ENCODE measurements at places on chromosomes 11 and 22.
A peak's percentile ranks its signal among the peaks of the same experiment; 100 is the strongest.

DNA sequence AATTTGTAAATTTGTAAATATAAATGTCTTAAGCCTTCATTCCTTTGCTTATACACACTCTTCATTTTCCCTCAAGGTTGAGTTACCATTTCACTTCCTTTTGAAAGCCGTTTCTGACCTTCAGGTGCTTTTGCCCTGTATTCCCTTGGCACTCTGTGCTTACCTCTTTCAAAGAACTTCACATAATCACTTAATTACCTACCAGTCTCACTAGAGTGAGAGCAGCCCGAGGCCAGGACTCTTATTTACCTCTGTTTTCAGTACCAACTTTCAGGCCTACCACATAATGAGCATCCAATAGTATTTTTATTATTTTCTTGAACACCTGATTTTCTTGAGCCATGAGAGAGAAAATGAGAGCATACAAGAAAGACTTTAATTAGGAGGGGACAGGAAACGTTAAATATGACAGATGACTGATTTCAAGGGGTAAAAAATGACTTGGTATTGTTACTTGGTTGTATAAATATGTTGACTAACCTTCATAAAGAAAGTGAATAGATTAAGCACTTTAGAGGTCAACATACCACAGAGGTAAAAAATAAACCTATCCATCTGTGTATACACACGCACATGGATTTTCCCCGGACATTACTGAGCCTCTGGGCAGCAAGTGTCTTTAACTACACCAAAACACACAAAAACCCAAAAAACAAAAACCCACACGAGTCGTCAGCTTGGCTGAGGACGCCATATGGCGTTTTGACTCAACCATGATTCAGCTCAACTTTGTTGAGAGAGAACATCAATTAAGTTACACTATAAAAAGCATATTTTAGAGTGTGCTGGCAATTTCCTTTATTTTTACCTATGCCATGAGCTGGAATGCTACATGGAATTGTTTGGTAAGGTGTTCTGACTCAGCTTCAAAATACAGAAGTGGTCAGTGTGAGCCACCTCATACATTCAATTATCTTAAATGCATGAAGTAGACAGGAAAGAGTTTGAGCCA, 7.6 kb downstream of the ATXN10 start:
- DNase-seq, result no peak

DNA sequence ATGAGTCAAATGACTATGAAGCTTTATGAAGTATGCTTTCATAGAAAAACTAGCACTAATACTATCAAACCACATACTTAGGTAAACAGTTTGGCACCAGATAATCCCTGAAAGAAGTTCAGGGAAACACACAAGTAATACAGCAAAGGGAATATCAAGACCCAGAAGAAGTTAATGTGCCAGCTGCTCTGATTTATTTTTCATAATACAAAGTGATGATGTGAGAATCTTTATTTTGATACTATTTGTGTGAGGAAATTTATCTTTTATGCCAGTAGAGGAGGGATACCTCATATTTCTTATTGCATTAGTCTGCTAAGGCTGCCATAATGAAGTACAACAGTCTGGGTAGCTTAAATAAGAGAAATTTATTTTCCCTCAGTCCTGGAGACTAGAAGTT, 67.7 kb upstream of the ANO3 start:
- no peak for DNase-seq

- no peak for DNase-seq
These were observed 8.3 kb upstream of the FGF19 start for GRCh38 chr11:69711822-69712801.

DNA sequence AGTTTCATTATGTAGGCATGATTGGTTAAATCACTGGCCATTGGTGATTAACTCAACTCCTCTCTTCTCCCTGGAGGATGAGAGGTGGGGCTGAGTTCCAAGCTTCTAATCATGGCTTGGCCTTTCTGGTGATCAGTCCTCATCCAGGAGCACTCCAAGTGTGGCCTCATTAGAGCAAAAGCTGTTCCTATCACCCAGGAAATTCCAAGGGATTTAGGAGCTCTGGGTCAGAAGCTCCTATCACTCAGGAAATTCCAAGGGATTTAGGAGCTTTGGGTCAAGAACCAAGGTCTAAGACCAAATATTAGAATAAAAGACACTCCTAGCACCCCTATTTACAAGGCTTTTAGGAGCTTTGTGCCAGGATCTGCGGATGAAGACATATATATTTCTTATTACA, 168.0 kb upstream of the BDNF start:
- no peak for DNase-seq

GRCh38 chr11:92969634-92970347, at the start of gene MTNR1B:
Gene MTNR1B (plus strand): TSS chr11:92969651. CDS start chr11:92969726, 75 bp downstream.
- peak; percentile 20 for DNase-seq

DNA sequence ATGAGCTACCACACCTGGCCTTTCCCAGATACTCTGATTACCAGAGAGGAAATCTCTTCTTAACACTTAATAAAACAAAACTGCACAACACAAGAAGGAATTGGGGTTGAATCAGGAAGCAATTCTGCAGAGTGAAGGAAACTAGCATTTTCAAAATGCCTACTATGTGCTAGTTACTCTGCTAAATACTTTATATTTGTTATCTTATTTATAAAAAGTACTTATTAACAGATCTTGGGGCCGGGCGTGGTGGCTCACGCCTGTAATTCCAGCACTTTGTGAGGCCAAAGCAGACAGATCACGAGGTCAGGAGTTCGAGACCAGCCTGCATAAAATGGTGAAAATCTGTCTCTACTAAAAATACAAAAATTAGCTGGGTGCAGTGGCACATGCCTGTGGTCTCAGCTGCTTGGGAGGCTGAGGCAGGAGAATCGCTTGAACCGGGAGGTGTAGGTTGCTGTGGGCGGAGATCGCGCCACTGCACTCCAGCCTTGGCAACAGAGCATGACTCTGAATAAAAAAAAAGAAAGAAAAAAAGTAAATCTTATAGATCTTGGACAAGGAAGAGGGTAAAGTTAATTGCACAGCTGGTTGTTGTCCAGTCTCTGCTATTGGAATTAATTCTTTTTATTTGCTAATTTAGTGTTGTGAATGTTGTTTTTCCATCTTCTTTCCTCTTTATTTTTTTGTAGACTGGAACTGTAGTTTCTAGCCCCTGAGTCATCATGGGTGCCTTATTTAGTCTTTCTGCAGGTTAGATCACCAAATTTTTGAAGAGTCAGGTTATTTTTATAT, 22.1 kb downstream of the TMEM135 start:
- DNase-seq, result no peak

- no peak for DNase-seq
These were observed 118.9 kb upstream of the PARVA start for GRCh38 chr11:12258451-12258850.

DNA sequence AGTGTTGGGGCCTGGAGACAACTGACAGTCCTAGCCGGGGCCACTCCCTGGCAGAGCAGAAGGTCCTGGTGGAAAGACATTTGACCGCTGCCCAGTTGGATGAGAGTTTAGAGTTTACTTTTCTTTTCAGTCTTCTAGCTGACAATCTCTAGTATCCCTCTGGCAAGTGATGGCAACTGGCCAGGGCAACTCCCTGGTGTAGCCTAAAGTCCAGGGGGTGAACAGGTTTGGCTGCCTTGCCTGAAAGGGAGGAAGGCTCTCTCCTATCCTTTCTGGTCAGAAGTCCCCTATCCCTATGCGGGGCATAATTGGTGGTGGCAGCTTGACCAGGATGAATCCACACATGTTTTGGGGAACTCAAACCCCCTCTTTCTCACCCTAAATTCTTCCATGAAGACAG, 16.8 kb upstream of the MSANTD2 start:
- DNase-seq, result no peak

DNA sequence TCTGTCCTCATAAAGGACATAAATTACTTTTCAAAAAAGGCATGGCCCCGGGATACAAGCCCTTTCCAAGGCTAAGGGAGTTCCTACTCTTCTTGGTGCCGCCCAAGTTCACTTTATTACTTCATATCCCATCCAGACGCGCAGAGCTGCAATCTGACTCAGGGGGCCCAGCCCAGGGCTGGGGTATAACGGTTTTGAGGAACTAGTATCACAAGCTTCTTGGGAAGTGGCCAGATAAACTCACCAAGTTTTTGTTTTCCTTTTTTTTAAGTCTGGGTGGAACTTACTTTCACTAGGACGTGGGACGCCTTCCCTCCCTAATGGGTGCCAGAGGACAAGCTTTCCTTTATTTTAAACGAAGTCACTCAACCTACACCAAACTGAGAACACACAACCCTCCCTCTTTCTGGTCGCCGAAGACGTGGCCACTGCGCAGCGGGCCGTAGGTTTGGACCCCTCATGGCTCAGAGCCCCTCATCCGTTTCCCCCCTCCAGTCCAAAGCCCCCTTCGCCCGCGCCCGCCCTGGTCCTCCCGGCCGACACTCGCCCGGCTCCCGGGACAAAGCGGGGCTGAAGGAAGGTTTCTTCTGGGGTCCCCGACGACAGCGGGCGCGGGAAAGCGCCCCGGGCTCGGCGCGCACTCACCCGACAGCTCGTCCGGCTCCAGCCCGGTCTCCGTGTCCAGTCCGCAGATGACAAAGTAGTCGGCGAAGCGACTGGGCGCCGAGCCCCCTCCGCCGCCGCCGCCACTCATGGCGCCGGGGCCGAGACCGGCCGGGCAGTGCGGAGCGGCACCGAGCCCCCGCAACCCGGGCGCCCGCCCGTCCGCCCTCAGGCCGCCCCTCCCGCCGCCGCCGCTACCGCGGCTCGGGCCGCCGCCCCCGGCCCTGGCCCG, 587 bp downstream of the DENND5A start:
- peak; percentile 31 for DNase-seq

- no peak for DNase-seq
These were observed 73.0 kb downstream of the BLID start for GRCh38 chr11:122042981-122043380.

DNA sequence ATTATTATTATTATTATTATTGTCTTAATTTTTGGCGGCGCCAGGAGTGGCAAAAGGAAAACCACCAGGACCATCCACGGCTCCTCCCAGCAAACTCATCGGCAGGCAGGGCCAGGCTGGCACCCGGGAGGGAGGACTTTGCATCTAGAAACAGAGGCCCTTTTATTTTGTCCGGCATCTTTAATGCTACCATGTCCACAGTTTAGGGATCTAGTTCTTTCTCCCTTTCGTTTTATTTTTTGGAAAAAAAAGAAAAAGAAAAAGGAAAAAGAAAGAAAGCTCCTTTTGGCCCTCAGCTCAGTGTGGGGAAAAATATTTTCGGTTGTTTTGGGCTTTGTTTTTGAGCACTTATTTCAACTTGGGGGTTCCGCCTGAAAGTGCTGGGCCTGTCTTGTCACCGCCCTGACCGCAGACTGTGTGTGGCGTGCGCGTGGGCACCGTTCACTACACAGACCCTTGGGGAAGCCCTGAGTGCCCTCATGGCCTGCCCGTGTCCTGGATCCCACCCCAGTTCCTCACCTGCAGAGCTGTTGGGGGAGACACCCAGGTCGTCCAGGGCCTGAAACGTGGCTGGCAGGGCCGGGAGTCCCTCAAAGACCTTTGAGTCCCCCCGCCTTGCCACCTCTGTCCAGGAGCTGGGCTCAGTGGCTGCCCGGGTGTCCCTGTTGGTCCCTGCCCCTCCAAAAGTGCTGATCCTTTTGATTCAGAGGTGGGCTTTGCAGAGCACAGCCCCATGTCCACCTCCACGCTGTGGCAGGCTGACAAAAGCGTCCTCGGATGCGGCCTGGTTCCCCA, 69.1 kb upstream of the PPARA start:
- peak; percentile 7 for DNase-seq

- DNase-seq, result no peak
These were observed 777.0 kb downstream of the NTM start for GRCh38 chr11:132147464-132147863.

- peak; percentile 67 for DNase-seq
These were observed 97.5 kb downstream of the TSPAN18 start for GRCh38 chr11:44824300-44824704.

GRCh38 chr11:73280626-73281025, 8.5 kb downstream of the P2RY6 start:
- DNase-seq, result no peak

- DNase-seq, result no peak
These were observed 2.8 kb downstream of the CABP7 start for GRCh38 chr22:29722587-29722986.

DNA sequence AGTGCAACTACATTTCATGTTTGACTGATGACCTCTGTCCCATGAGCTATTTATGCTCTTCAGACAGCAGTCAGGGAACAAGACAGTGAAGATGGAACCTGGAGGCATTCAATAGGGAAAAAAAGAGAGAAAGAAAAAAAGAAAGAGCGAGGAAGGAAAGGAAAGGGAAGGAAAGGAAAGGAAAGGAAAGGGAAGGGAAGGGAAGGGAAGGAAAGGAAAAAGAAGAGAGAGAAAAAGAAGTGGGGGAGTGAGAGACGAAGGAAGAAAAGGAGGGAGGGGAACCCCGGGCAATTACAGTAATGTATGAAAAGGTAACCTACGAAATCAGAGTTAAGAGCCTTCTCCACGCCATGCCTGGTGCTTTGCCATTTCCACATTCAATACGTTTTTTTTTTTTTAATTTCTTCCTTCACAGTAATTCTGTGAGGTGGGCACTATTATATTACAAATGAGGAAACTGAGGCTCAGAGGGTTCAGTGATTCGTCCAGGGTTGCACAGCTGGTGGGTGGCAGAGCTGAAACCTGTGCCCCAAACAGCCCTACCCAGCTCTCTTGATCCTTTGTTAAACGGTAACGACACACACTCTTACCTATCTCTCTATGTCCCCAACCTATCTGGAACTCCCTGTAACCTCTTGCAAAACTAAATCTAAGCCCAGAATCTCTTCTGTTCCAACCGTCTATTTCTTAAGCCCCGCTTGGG, 39.3 kb downstream of the ETS1 start:
- no peak for DNase-seq

DNA sequence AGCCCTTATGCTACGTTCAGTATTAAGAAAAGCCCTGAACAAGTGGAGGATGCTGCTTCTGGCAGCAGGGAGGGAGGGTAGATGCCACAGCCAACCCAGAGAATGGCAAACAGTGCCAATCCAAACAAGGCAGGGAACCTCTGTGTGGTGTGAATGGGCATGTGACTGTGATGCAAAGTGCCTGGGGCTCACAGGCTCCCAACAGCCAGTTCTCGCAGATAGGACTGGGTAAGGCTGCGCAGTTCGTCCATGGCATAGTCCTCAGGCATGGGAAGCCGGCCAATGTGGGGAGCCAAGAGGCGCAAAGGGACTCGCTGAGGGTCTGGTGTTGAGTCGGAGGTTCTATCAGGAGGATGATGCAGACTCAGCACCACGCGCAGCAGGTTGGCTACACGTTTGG, 4.8 kb upstream of the CHRNA10 start:
- no peak for DNase-seq

DNA sequence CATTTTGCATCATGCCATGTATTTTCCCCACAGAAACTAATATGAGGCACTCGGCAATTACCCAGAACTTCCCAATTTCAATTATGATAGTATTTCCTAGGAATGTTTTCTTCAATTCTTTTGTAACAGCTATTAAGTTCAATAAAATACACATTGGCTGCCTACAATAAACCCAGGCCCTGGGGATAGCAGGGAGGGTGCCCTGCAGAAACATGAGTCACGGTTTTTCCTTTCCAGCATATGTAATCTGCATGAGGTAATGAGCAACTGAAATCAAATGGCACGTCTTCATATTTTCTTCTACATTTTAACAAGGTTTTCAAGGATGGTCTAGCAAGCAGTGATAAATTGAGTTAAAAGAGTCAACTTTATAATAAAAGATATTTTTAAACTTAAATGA, 32.0 kb downstream of the GUCY1A2 start:
- DNase-seq, result no peak

Data from WTC11 (cell line).